ENCODE measurements at places on chromosomes 2 and 18. TPM values are rescaled to one million over a fixed set of nuclear protein-coding genes. Genes with fewer than 3 reads are reported as not detected.

CSRNP3 gene
- 0.05 TPM for total RNA-seq

SERPINB10 gene
- 3.4 TPM for total RNA-seq

C2orf15 gene
- not detected for total RNA-seq

IL1B gene
- total RNA-seq, result 4.1 TPM

MZT2B gene
- total RNA-seq, result 220 TPM

ZNF804A gene
- not detected for total RNA-seq

MFSD6 gene
- 2.3 TPM for total RNA-seq

SPC25 gene
- 18.8 TPM for total RNA-seq

TLX2 gene
- not detected for total RNA-seq

SESTD1 gene
- 15.3 TPM for total RNA-seq

GYPC gene
- total RNA-seq, result 125 TPM

AGXT gene
- total RNA-seq, result not detected

EPHA4 gene
- 23.3 TPM for total RNA-seq

ABCA12 gene
- total RNA-seq, result 0.05 TPM

CTAGE1 gene
- total RNA-seq, result not detected

RNU2-63P gene
- total RNA-seq, result under 0.01 TPM

PSTPIP2 gene
- 5.6 TPM for total RNA-seq

PHOSPHO2 gene
- total RNA-seq, result 2.3 TPM

SERPINB2 gene
- 5.7 TPM for total RNA-seq

SP140 gene
- total RNA-seq, result 0.20 TPM

PAX8 gene
- 2.1 TPM for total RNA-seq

RAPGEF4 gene
- 7.2 TPM for total RNA-seq

PSMA8 gene
- total RNA-seq, result not detected

TCF23 gene
- not detected for total RNA-seq

SIX3 gene
- total RNA-seq, result not detected

SERPINB4 gene
- total RNA-seq, result not detected

Measured in mammary microvascular endothelial cell (primary cell).